Hindlimb muscle (tissue), 1 donor: ENCODE measurements at places on chromosomes 7 and 10. TPM values are rescaled to one million over a fixed set of nuclear protein-coding genes. Genes with fewer than 3 reads are reported as not detected.

Gene BHLHA15
- 0.37 TPM for polyA plus RNA-seq

Gene NPC1L1
- polyA plus RNA-seq: 0.08 TPM

Gene PROSER2
- 5.5 TPM for polyA plus RNA-seq

Gene PON3
- polyA plus RNA-seq: 5.6 TPM

Gene PPP2R2D
- 30.6 TPM for polyA plus RNA-seq

Gene SPDYE5
- polyA plus RNA-seq: 5.5 TPM

Gene EXOC6
- 35.2 TPM for polyA plus RNA-seq

Gene LEP
- polyA plus RNA-seq: 0.05 TPM

Gene TACC2
- 136 TPM for polyA plus RNA-seq

Gene CYP2C9
- polyA plus RNA-seq: 0.13 TPM

Gene GLI3
- 13.6 TPM for polyA plus RNA-seq

Gene SLC26A4
- 0.79 TPM for polyA plus RNA-seq

Gene GRK5
- 19.1 TPM for polyA plus RNA-seq

Gene NXPH1
- not detected for polyA plus RNA-seq

Gene MACC1
- 0.09 TPM for polyA plus RNA-seq

Gene GJD4
- 4.2 TPM for polyA plus RNA-seq

Gene NUB1
- 35.9 TPM for polyA plus RNA-seq
